ENCODE measurements at places on chromosomes 11 and 22.

DNA sequence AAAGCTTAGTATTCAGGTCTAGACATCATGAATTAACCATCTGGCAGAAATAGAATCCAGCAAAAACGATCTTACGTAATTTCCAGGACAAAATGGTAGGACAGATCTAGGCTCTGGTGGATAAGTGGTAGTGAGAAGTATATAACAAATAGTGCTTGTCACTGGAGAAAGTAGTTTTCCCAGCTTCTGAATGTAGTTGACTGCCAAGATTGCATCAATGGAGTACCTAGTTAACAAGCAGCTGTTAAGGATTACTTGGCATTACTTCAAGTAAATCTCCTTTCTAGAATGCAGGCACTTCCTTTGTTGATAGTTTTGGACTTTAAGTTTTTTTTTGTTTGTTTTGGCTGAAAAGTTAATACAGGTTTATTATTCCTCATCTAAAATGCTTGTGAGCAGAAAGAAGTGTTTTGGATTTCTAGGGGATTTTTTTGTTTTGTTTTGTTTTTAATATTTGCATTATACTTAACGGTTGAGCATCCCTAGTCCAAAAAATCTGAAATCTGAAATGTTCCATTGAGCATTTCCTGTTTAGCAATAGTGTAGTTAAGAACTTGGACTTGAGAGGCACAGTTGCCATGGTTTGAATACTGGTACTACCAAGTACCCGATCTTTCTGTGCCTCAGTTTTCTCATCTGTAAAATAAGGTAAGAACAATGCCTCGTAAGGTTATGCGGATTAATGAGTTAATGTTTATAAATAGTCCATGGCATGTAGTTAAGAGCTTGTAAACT, 20.3 kb downstream of the FAM118B start:
- DNase-seq: no peak

DNA sequence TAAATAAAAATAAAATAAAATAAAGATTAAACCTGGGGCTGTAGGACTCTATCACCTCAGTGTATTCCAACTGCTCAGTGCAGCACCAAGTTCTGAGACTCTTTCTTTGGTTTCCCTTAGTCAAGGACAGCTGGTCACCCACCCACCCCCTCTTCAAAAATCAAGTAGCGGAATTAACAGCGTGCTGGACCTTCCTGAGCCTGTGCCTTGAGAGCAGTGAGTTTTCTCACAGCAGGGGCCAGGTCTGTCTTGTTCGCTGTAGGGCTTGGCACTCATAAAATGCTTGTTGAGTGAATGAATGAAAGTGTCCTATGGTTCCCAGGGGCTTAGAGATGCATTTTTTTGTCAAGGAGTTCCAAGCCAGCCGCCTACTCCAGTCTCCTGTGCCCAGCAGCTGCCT, 2.9 kb upstream of the ALX4 start:
- DNase-seq: no peak

- DNase-seq: no peak
Observed at GRCh38 chr22:47678048-47678447, 915.6 kb downstream of the TBC1D22A start.

DNA sequence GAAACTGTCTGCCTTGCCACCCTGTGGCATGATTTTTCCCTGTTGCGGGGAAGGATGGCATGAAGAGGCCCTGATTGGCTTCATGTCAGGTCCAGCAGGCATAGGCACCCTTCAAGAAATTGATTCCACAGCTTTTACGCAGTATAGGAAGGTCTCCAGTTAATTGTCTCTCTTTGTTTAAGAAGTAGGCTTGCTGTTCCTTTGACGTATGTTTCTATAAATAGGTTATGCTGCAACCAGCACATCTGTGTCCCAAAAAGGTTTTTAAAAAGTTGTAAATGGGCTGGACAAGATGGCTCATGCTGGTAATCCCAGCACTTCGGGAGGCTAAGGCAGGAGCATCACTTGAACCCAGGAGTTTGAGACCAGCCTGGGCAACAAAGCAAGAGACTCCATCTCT, 62.6 kb downstream of the CD6 start:
- no peak for DNase-seq

- no peak for DNase-seq
Observed at GRCh38 chr11:123195188-123196059, at the start of gene CLMP. CLMP (minus strand) TSS chr11:123195248; CDS start chr11:123194940, 308 bp downstream.

- DNase-seq: no peak
Observed at GRCh38 chr11:79485694-79486093, 44.9 kb upstream of the TENM4 start.

- DNase-seq: no peak
Observed at GRCh38 chr11:113103932-113104690, 142.9 kb downstream of the NCAM1 start.

DNA sequence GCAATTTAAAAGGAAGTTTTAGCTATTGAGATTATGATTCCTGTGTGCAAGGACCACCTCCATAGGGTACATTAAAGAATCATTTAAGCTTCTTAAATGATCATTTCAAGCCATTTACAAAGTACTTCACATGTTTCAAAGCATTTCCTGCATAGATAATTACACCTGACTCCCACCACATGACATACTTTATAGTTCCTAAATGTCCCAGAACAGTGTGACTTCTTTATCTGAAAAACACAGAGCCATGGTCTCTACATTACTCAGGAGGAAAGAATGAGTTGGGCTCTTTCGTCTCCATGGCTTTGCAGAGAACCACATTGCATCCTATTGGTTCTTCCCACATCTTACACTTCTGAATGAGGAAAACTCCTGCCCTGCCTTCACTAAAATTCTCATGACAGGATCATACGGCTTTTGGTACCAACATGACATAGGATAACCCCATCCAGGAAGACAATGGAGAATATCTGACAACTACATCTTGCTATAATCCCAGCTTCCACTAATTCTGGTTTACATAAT, 88.6 kb downstream of the ETS1 start:
- no peak for DNase-seq

DNA sequence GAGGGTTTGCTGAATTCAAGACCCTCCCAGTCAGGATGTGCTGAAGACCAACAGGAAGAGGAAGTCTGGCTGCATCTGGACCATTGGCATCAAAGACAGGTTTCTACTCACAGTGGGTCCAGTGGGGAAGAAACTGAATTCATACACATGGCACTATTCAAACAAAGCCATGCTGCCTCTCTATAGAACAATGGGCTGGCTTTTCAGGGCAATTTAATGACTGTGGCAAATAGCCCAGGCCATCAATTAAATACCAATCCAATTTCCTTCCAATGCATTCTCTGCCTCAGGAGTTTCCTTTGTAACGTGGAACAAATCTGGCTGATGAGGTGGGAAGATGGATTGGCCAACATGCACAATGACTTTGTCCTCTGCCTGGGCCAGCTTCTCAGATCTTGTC, 98.6 kb downstream of the SEZ6L start:
- DNase-seq: no peak

- no peak for DNase-seq
Observed at GRCh38 chr11:84655712-84656111, 971.4 kb downstream of the DLG2 start.

GRCh38 chr11:9076661-9077060, 14.7 kb downstream of the SCUBE2 start:
- DNase-seq: no peak

DNA sequence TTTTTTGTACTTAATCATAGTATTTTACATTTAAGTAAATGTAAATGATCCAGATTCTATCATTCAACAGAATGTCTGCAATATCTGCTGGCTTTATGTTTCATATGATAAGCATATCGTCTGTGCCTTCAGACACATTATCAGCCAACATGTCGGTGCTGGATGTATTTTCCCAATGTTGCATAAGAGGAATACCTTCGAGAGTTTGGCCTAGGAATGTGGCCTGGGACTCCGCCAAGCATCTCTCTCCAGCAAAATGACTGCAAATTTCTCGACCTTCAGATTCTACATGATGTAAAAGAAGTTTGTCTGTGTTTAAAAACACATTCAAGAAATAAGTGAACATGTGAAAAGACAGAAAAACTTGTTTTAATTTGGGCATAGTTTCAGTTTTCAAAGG, 6.9 kb downstream of the BDNF start:
- DNase-seq: no peak

DNA sequence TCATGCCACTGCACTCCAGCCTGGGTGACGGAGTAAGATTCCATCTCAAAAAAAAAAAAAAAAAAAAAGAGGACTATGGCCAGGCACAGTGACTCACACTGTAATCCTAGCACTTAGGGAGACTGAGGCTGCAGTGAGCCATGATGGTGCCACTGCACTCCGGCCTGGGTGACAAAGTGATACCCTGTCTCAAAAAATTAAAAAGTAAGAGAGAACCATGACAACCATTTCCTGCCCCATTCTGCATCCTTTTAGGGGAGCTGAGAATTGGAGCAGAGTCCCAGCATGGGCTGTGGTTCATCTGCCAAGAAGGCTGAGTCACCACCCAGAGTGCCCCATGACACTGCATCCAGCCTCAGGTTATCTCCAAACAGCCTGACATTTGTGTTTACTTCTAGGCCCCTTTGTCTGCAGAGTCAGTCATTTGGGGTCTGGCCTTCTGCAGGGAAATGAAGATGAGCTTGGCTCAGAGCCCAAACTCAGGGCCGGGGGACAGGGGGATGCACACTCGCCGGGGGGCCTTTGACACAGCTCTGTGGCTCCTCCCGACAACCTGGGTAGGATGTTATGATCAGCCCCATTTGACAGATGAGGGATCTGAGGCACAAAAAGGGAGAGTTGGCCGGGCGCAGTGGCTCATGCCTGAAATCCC, 4.7 kb downstream of the CSDC2 start:
- no peak for DNase-seq

- no peak for DNase-seq
Observed at GRCh38 chr11:14334893-14335292, 24.1 kb downstream of the RRAS2 start.

DNA sequence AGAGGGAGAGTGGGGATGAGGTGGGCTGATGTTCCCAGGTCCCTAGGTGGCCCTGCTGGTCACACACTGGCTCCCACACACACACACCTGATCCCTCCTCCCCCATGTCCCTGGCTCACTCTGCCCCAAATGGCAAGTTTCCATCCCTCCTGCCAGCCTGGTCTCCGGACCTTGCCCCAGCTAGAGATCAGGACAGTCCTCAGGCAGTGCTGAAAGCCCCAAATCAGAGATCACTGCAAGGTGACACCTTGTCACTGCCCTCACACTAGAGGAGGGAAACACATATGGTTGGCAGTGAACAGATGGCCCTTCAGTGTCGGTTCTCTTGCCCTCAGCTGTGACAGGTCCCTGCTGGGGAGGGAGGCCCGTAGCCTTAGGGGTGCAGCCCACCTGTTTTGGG, 7.6 kb downstream of the TMPRSS5 start:
- no peak for DNase-seq

DNA sequence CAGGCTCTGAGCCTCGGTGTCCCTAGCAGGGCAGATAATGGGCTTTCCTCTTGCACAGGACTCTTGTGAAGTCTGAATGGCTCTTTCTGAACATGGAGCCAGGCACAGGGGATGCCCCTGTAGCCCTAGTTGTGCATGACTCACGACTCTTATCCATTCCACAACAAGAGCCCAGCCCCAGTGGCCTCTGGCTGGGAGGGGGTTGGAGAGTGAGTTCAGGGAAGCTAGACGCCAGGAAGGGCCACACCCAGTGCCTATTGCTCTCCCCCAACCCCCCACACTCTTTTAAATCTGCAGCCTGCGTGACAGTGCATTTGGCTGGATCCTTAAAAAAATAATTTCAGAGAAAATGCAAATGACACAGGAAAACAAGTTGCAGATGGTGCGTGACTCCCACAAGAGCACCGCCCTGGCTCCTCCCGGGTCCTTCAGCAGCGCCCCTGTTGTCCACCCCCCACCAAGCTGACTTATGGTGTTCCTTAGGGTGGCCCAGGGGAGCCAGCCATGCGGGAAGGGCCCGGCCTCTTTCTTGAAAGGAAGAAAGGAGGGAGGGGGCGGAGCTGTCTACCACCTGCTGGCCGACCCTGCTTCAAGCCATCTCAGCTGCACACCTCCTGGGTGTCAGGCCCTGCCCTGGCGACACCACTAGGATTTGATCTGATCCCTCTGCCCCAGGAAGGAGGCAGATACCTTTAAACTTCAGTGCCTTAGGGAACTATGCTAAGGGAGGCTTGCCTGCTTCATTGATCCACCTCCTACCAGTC, 74.7 kb downstream of the MN1 start:
- DNase-seq: no peak

DNA sequence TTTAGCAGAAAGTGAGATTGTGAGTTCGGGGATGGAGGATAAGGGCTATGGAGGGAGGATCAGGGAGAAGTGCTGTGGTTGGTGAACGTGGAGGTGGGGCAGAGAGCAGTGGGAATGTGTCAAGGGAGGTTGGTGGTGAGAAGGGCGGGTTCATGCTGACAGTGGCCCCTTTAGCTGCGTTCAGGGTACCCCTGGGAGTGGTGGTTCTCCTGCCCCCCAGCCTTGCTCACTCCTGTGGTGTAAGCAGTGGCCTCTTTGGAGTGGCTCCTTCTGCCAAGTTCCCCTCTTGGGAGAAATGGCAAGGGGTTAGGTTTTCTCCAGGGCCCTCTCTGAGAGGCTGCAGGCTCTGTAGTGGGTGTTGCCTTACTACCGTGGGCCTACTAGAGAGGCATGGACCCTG, 16.1 kb upstream of the NECTIN1 start:
- no peak for DNase-seq

DNA sequence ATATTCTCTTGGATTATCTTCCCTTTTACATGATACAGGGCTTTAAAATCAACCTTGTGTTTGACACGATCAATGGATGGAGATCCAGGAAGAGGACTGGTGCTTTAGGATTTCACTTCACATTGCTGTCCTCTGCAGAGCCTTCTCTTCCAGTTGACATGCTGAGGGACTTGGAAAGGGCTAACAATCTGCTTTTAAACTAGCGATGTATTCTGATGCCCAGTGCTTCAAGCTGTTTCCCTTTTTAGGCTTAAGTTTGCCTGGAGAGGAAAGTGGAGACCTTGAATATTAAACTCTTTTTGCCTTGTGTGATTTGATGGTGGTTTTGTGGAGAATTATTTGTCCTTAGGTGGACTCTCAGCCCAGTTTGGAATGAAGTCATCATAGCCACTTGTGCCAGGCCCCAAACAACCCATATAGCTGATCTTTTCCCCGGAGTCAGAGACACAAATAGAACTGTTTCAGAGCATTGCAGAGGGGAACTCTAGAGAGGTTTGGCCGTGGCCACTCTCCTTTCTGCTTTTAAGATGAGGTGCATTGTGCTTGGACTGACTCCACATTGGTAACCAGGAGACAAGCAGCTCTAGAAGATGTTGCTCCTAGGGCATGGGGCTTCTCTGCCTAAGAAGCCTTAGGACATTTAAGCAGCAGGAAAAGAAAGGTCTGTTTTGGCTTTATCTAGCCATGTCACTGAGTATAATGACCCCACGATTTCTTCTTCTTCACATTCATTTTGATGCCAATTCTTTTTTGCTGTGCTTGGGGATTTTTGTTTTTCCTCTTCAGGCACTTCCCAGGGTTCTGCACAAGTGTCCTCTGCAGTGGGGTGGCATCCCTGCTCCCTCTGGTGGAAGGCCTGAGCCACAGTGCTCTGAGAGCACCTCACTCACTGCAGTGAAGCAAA, 152.8 kb downstream of the NCAM1 start:
- DNase-seq: no peak

DNA sequence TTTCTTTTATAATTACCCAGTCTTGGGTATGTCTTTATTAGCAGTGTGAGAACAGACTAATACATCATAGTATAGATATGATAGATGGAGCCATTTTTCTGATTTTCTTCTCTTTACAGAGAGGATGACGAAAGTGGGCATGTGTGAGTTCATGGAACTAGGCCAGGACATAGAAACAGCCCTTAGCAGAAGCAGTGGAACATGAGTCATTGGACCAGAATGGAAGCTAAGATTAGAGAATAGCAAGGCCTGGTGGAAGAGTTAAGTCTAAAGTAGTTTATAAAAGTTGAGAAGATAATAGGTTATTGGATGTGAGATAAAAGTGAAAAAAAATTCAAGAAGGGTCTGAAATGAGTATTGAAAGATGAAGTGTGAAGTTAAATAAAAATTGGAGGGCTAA, 97.0 kb upstream of the MPPED2 start:
- no peak for DNase-seq

All from stimulated activated CD8-positive, alpha-beta memory T cell treated with anti-CD3 and anti-CD28 coated beads, Interleukin-2, amount 100 ng/mL, for 1 hour (primary cell).